Activated CD4-positive, CD25-positive, alpha-beta regulatory T cell treated with anti-CD3 and anti-CD28 coated beads, Interleukin-2, amount 50 U/mL, for 72 hours (primary cell): ENCODE measurements at places on chromosomes 5 and 9.

DNA sequence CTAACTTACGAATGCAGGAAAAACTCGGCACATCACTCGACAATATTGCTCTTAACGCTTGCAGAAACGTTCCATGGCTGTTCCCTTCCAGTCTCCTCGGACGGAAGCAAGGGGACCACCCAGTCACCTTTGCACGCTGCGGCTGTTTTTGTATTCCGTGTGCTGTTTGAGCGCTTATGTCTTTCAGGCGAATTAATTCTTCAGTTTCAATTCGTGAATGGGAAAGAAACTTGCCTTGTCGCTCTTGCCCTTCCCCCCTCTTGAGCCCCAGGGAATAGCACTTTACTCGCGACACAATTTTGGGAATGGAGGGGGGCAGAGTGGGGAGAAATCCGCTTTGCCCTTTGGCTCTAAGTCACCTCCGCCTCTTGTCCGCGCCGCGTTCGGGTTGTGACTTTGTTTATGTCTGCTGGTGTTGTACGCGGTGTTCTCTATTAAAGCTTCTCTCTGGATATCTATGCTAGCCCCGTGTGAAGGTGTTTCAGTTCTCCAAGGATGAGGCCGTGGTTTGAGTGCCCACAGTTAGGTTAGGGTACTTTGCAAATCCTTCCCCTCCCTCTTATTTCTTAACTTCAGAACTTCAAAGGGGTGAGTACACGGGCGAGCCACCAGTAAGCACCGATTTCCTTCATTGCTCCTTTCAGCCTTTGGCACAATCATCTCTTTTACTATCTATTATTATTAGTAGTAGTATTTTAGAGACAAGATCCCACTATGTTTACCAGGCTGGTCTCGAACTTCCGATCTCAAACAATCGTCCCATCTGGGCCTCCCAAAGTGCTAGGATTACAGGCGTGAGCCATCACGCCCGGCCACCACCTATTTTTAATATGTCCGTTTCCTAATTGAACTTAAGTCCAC lies 2.7 kb downstream of the FOXB2 start:
- no peak for DNase-seq

- no peak for DNase-seq
These were observed 16.4 kb downstream of the PPP3R2 start for GRCh38 chr9:101578378-101578777.

- no peak for DNase-seq
These were observed 843.7 kb downstream of the EFNA5 start for GRCh38 chr5:106827061-106827460.

DNA sequence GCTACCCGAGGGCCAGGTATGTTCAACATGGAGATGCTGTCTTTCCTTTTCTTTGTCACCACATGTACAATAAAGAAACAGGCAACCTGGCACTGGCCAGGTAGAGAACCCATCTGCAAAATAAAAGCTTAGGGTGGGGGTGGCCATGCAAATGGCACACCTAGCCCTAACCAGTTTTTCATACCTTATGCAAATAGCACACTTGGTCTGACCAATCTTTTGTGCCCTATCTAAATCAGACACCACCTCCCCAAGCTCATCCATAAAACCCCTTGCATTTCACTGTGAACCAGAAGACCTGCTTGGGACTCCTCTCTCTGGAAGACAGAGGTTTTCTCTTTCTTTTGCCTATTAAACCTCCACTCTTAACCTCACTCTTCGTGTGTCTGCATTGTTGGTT lies 33.9 kb downstream of the JAKMIP2 start:
- DNase-seq, result no peak

DNA sequence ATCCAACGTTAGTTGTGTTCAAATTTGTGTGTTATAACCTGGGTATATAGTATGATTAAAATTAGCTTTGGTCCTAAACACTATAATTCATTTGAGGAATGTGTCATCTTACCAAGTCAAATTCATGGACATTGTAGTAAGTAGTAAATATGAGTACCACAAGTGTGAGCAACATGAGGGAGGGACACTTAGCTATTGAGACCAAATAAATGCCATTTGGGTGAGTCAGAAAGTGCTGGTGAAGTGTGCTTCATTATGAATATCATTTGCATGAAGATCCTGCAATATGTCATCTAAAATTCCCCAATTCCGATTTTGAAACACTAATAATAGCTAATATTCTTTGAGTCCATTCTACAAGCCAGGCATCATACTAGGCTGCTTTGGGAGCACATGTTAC lies 336.7 kb upstream of the KIF2A start:
- no peak for DNase-seq

- no peak for DNase-seq
These were observed 3.0 kb upstream of the ACER2 start for GRCh38 chr9:19405771-19406170.
